CD4-positive, alpha-beta T cell treated with Interleukin-17A for 1 hour (primary cell): ENCODE measurements at places on chromosomes 11 and 22.

DNA sequence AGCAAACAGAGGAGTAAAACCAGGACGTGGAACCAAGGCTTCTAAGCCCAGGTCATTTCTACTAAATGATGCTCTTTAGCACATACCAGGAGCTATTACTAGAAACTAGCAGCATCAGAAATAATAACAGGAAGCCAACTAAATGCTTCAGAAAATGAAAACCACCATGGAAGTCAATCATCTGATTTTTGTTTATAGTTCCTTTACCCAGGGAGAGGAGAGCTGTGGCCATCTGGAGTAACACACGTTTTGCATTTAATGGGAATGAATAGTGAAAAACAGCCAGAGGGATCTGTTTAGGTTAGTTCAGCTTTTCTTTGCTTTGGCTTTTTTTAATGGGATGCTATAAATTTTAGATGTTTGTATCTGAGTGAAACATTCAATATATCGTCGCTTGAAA lies 250.7 kb upstream of the ARHGAP20 start:
- no peak for DNase-seq

GRCh38 chr22:23904573-23905254 lies 10.5 kb downstream of the MIF start:
- DNase-seq = no peak

DNA sequence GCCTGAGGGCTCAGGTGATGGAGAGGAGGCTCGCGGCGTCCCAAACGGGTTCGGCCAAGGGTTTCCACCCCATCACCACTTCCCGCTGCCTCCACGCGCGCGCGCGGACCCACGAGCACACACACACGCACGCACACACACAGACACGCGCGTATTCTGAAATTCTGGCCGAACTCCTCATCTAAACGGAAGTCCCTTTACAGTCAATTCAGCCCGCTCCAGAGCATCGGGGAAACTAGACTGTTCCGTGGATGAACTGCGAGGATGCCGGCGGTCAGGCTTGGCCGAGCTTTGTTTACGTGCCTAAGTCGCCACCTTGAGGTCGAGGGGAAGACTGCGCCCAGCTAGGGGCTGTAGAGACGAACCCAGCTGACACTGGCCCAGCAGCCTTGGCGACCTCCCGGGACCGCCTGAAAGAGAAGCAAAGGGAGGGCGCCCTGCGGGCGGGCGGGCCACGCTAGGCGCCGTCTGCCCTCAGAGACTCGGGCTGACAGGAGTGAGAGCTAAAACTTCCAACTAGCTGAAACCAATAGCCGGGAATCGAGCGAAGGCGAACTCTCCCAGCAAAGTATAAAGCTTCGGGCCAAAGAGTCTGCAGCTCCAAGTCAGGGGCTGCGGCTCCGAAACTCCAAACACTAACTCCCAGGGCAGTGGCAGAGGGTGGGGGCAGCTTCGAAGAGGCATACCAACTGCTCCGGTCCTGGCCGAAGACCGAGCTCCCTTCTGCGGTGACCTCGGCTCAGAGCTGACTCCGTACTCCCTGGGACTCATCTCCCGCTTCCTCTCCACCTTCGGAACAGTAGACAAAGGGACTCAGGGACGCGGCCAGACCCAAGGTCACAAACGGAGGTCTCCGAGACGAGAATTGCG lies 124.7 kb upstream of the C11orf58 start:
- peak; percentile 56 for DNase-seq

- no peak for DNase-seq
Measured at GRCh38 chr22:43796567-43796966, 15.5 kb downstream of the EFCAB6 start.
